Upper lobe of right lung (tissue), 1 donor: ENCODE measurements at places on chromosomes 1 and 21. TPM values are rescaled to one million over a fixed set of nuclear protein-coding genes. Genes with fewer than 3 reads are reported as not detected.

CFHR3 gene
- total RNA-seq: 0.23 TPM

MORN1 gene
- total RNA-seq: 9.0 TPM

TRIM58 gene
- total RNA-seq: 6.0 TPM

COA7 gene
- 17.9 TPM for total RNA-seq

GCLM gene
- total RNA-seq: 24.5 TPM

LCK gene
- total RNA-seq: 8.3 TPM

HPDL gene
- not detected for total RNA-seq

DNA sequence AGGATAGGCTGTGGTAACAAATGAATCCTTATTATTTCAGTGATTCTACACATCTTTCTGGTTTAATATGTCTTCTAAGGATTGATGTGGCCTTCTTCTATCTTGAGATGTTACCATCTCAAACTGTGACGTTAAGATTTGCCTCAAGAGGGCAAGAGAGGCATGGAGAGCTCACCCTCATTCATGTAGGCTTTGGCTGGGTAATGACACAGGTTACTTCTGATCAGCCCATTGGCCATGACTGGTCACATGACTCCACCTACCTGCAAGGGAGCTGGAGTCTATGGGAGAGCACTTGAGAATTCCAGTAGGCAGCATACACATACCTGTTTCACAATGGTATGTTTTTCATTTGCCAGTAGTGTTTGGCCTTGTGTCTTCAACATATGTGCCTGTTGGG, 30.0 kb downstream of the CACHD1 start:
- no peak for DNase-seq

GRCh38 chr1:23246274-23246673, 29.0 kb upstream of the HTR1D start:
- no peak for DNase-seq

DNA sequence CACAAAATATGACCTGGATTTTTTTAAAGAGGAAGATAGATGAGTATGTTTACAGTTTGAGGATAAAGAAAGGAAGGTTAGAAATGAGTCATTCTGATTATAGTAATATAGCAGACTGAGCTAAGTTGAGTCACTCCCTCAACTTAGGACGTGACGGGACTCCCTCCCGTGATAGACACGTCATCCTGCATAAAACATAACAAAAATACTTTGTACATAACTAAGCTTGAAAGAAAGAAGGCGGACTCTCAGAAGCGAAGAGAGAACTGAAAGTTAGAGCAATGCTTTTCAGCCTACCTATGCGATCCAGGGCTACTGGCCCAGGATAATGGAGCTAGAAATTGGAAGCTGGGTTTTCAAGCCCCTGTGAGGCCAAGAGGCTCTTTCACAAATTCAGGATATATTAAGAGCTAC, 53.0 kb upstream of the DESI2 start:
- DNase-seq: no peak

DNA sequence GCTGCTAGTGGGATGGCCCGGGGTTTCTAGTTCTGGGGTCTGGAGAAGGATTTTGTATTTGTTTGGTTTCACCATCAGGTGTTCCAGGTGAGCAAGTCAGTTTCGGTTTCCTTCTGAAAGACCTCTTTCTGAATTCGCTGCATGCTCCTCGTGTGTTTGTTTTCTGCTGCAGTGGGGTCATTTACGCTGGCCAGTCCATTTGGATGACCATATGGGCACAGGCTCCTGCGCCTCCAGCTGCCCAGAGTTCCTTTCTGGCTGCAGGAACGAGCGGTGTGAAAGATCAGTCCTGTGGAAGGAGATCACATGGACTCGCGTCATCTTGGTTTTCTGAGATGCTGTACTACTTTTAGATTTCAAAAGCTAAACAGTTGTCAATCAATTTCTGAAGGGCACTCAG, 83.7 kb upstream of the GCLM start:
- no peak for DNase-seq

DNA sequence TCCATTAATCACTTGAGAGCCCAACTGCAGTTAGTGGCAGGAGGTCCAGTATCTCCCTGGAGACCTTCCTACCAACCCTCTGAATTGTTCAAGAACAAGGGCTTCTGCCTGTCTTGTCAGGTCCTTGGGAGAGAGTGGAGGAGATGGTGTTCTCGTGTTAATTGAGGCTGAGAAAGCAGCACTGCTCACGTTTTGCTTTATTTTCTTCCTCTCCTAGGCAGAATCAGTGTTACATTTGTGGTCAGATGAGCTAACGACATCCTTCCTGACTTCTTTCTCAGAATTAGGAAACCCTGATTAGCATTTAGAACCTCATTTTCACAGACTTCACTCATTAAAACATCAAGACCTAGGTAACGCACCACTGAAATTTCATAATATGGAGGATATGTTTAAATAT, 26.4 kb upstream of the LRIG2 start:
- no peak for DNase-seq

GRCh38 chr1:118911571-118911970, 76.6 kb downstream of the TBX15 start:
- DNase-seq: no peak

- DNase-seq: no peak
These were observed 78.7 kb upstream of the RUNX1 start for GRCh38 chr21:35127851-35128250.

- no peak for DNase-seq
These were observed 140.9 kb downstream of the TGFBR3 start for GRCh38 chr1:91744953-91745639.

DNA sequence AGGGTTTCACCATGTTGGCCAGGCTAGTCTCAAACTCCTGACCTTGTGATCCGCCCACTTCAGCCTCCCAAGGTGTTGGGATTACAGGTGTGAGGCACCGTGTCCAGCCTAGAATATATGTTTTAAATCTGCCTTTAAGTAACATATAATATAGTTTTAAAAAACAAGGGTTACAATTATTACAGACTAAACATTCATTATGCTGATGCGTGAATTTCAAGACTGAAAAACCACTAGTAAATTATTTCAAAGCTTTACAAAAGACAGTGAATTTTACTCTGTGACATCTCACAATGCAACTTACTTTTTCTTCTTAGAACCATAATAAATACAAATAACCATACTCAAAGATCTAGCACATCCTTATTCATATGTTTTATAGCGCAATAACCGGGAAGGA, 24.7 kb downstream of the ZNF684 start:
- DNase-seq: no peak
